Vagina (tissue), 2 donors: ENCODE measurements at places on chromosomes 5 and 9. TPM values are rescaled to one million over a fixed set of nuclear protein-coding genes. Genes with fewer than 3 reads are reported as not detected.

The NPR2 gene
- total RNA-seq, result 17.2 TPM

The CDC20B gene
- not detected for total RNA-seq

The CRHBP gene
- 5.9 TPM for total RNA-seq

The UTP15 gene
- 20.9 TPM for total RNA-seq

The OR1Q1 gene
- not detected for total RNA-seq

The RETREG1 gene
- total RNA-seq, result 27.7 TPM

The CD274 gene
- total RNA-seq, result 2.2 TPM

The C8G gene
- total RNA-seq, result not detected

The TAF11L5 gene
- not detected for total RNA-seq

GRCh38 chr5:171541341-171541776 lies 121.9 kb downstream of the FGF18 start:
- no peaks in the 10 kb centered on the region for H3K4me1 ChIP-seq
- H3K4me3 ChIP-seq, result no peak overlapping the region
- no peaks in the 10 kb centered on the region for H3K27me3 ChIP-seq
- H3K36me3 ChIP-seq, result no peaks in the 10 kb centered on the region
- DNase-seq, result peak; percentile 72

- H3K36me3 ChIP-seq, result no peaks in the 10 kb centered on the region
- H3K4me3 ChIP-seq, result no peak overlapping the region
- H3K27me3 ChIP-seq, result no peaks in the 10 kb centered on the region
- DNase-seq, result no peak
- H3K4me1 ChIP-seq, result no peaks in the 10 kb centered on the region
Observed at GRCh38 chr5:40554813-40555212, 124.9 kb upstream of the PTGER4 start.

DNA sequence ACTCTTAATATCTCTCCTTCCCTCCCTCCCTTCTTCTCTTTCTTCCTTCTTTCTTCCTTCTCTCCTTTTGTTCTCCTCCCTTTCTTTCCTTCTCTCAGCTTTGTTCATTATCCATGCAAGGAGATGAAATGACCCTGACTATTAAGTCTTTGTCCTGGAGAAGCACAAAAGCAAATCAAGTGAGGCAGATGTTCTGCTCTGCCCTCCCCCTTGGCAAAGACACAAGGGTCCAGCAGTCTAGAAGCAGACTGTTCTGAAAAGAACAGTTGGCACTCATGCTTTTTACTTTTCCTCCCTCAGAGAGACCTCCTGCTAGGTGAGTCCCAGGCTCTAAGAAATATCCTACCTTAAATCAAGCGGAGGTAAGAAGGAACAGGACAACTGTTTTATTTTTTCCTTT lies 1067.6 kb upstream of the DMAC1 start:
- H3K4me1 ChIP-seq, result no peaks in the 10 kb centered on the region
- no peak overlapping the region for H3K4me3 ChIP-seq
- no peaks in the 10 kb centered on the region for H3K27me3 ChIP-seq
- DNase-seq, result no peak

- no peaks in the 10 kb centered on the region for H3K36me3 ChIP-seq
- H3K4me1 ChIP-seq, result no peaks in the 10 kb centered on the region
- no peak for DNase-seq
- H3K27ac ChIP-seq, result no peak overlapping the region
- H3K27me3 ChIP-seq, result no peaks in the 10 kb centered on the region
Observed at GRCh38 chr5:24642022-24642421, 2.8 kb downstream of the CDH10 start.

- no peaks in the 10 kb centered on the region for H3K27me3 ChIP-seq
- no peak overlapping the region for H3K27ac ChIP-seq
- no peaks in the 10 kb centered on the region for H3K4me1 ChIP-seq
Observed at GRCh38 chr9:32965999-32966722, 35.3 kb downstream of the APTX start.

GRCh38 chr9:77949751-77950436 lies 81.7 kb downstream of the GNAQ start:
- H3K4me1 ChIP-seq, result peaks cover 86% of the 10 kb centered on the region
- H3K4me3 ChIP-seq, result no peak overlapping the region
- H3K36me3 ChIP-seq, result no peaks in the 10 kb centered on the region
- DNase-seq, result no peak
- no peaks in the 10 kb centered on the region for H3K27me3 ChIP-seq
- H3K27ac ChIP-seq, result no peak overlapping the region

GRCh38 chr5:78634634-78635033 lies 13.9 kb downstream of the LHFPL2 start:
- H3K27me3 ChIP-seq, result no peaks in the 10 kb centered on the region
- H3K36me3 ChIP-seq, result peaks cover 7% of the 10 kb centered on the region
- no peak overlapping the region for H3K4me3 ChIP-seq
- no peak overlapping the region for H3K27ac ChIP-seq
- peak; percentile 16 for DNase-seq

- H3K4me3 ChIP-seq, result no peak overlapping the region
- H3K36me3 ChIP-seq, result no peaks in the 10 kb centered on the region
- H3K27me3 ChIP-seq, result no peaks in the 10 kb centered on the region
- no peaks in the 10 kb centered on the region for H3K4me1 ChIP-seq
- DNase-seq, result no peak
Observed at GRCh38 chr5:174022384-174023095, 23.0 kb upstream of the NSG2 start.

- no peaks in the 10 kb centered on the region for H3K27me3 ChIP-seq
- H3K4me1 ChIP-seq, result no peaks in the 10 kb centered on the region
- no peak for DNase-seq
- H3K27ac ChIP-seq, result no peak overlapping the region
Observed at GRCh38 chr5:105931881-105932421, 1738.8 kb downstream of the EFNA5 start.

GRCh38 chr9:92780206-92780605 lies 15.6 kb upstream of the BICD2 start:
- no peak overlapping the region for H3K27ac ChIP-seq
- H3K4me1 ChIP-seq, result peaks cover 7% of the 10 kb centered on the region
- no peak overlapping the region for H3K4me3 ChIP-seq
- H3K36me3 ChIP-seq, result no peaks in the 10 kb centered on the region
- DNase-seq, result no peak

DNA sequence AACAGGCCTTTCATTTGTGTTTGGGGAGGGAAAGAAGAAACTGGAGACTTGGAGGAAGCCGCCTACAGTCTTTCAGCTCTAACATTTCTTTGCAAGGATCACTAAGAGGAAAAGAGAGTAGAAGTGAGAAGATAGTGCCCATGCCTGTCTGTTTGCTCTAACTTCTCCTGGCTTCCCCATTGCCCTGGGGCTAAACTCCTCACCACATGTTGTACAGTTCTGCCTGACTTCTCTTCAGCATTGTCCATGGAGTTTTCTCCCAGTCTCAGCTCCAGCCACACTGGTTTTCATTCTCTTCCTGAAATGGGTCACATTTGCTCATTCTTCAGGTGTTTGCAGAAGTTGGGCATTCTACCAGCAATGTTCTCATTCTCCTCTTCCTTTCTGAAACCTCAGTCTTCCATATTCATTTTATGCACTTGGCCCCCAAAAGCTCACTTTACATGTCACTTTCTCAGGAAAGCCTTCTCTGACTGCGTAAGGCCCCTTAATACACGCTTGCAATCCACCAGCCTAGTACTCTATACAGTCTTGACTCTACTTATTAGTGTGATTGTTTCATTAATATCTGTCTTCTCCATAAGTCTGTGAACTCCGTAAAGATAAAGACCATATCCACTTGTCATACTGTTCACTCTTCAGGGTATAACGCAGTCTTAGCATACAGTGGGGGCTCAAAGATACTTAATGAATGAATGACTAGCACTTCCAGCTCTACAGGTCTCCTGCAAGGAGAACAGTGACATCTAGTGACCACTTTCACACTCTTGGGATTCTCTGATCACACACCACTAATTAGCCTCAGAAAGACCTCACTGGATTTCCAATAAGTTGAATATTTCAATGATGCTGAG lies 40.2 kb upstream of the TRIM32 start:
- peak overlapping the region; percentile 10 for H3K27ac ChIP-seq
- DNase-seq, result no peak
- H3K4me1 ChIP-seq, result peaks cover 13% of the 10 kb centered on the region
- no peaks in the 10 kb centered on the region for H3K36me3 ChIP-seq
- no peak overlapping the region for H3K4me3 ChIP-seq

GRCh38 chr9:93699650-93700049 lies 123.3 kb downstream of the PHF2 start:
- no peak overlapping the region for H3K27ac ChIP-seq
- no peaks in the 10 kb centered on the region for H3K27me3 ChIP-seq
- H3K4me3 ChIP-seq, result no peak overlapping the region
- no peaks in the 10 kb centered on the region for H3K4me1 ChIP-seq

GRCh38 chr5:126263591-126264184 lies 159.5 kb upstream of the GRAMD2B start:
- no peak for DNase-seq
- no peak overlapping the region for H3K27ac ChIP-seq
- no peaks in the 10 kb centered on the region for H3K4me1 ChIP-seq
- H3K27me3 ChIP-seq, result no peaks in the 10 kb centered on the region
- no peaks in the 10 kb centered on the region for H3K36me3 ChIP-seq

DNA sequence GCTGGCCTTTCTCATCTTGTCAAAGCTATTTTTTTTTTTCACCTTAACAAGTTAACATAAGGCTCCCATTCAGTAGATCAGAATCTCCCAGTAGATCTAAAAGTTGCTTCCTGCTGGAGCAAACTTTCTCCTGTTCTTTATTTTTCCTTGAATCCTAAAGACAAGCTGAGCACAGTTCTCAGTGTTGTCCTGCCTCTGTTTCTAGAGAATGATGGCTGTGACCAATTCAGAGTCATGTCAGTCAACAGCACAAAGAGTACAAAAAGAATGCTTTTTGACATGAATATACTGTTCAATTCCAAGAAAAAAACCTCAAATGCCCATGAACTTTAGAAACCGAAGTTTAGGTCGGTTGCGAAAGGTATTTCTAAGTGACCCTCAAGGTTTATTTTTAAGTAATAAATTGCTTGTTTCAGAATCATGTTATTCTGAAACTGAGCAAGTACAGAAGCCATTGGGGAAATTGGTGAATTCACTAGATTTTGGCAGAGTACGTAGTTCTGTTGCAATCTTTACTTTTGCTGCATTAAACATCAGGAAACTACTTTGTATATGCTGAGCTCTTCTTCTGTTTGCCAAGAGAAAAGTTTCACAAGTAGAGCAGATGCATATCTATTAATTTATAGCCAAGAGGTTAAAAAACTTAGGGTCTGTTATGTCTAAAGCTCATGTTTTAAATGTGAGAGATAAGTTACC lies 161.7 kb upstream of the RPS23 start:
- H3K27me3 ChIP-seq, result no peaks in the 10 kb centered on the region
- no peak overlapping the region for H3K27ac ChIP-seq
- no peaks in the 10 kb centered on the region for H3K4me1 ChIP-seq
- H3K4me3 ChIP-seq, result no peak overlapping the region

- no peaks in the 10 kb centered on the region for H3K4me1 ChIP-seq
- no peak for DNase-seq
- H3K4me3 ChIP-seq, result no peak overlapping the region
- H3K27me3 ChIP-seq, result no peaks in the 10 kb centered on the region
Observed at GRCh38 chr9:95924987-95925386, 49.5 kb downstream of the ERCC6L2 start.

DNA sequence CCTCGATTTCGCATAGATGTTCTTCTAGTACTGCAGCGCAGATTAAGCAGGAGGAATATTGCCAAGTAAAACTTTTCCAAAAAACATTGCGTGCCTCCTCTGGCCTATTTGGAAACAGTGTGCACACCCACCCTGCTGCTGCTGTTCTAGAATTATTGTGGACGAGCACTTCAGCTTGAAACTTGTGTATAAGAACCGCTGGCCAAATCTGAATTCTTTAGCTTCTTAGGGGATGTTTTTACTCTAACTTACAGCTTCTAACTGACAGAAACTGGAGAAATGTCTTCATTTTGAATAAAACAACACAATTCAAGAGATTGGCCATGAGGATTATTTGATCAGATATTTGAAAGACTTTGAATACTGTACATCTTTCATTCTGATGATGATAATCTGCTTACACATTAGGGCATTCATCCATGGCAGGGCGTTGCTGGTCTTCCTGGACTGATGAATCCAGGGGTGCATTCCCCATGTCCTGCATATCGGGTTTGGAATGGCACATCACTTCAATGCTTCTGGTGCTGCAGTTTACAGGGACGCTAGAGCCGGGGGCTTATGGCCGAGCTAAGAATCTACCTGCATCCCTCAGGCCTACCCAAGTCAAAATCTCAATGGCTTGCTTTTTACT lies 6.5 kb downstream of the ADAMTS16 start:
- H3K27ac ChIP-seq, result no peak overlapping the region
- no peak overlapping the region for H3K4me3 ChIP-seq
- peak; percentile 20 for DNase-seq
- no peaks in the 10 kb centered on the region for H3K27me3 ChIP-seq
- H3K36me3 ChIP-seq, result no peaks in the 10 kb centered on the region
- H3K4me1 ChIP-seq, result no peaks in the 10 kb centered on the region

- no peaks in the 10 kb centered on the region for H3K27me3 ChIP-seq
- peaks cover 7% of the 10 kb centered on the region for H3K4me1 ChIP-seq
- DNase-seq, result no peak
- no peak overlapping the region for H3K27ac ChIP-seq
- no peak overlapping the region for H3K4me3 ChIP-seq
- no peaks in the 10 kb centered on the region for H3K36me3 ChIP-seq
Observed at GRCh38 chr9:69546265-69546664, 125.9 kb downstream of the APBA1 start.

DNA sequence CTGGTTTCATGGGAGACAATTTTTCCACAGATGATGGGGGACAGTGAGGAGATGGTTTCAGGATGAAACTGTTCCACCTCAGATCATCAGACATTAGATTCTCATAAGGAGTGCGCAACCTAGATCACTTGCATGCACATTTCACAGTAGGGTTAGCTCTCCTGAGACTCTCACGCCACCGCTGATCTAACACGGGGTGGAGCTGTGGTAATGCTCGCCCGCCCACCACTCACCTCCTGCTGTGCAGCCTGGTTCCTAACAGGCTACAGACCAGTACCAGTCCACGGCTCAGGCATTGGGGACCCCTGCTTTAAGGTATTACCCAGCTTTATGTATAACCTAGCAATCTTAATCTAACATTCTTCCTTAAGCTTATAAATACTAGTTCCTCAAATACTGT lies 35.6 kb downstream of the TTC39B start:
- DNase-seq, result no peak
- H3K4me3 ChIP-seq, result no peak overlapping the region
- H3K4me1 ChIP-seq, result no peaks in the 10 kb centered on the region
- H3K27ac ChIP-seq, result no peak overlapping the region

DNA sequence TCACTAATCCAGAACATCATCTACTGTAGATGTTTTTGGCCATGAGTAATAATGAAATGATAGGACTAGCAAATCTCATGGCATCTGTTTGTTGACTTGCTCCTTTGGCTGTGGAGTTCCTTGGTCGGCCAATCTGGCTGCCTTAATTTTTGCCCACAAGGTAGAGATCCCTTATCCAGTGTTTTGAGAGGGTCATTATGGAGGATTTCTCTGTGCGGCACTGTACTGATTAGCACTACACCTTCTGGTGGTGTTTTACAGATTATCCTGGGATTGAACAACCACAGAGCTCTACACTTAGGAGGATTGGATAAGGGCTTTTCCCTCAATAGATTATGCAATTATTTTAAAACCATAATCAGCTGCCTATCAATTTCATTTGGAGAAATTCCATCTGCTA lies 3.2 kb upstream of the ENHO start:
- H3K27ac ChIP-seq, result no peak overlapping the region
- no peak for DNase-seq
- no peak overlapping the region for H3K4me3 ChIP-seq
- no peaks in the 10 kb centered on the region for H3K27me3 ChIP-seq
- H3K4me1 ChIP-seq, result peaks cover 6% of the 10 kb centered on the region

GRCh38 chr5:148968311-148968710 lies 94.6 kb downstream of the SH3TC2 start:
- H3K27me3 ChIP-seq, result no peaks in the 10 kb centered on the region
- no peak overlapping the region for H3K4me3 ChIP-seq
- peak overlapping the region; percentile 2 for H3K27ac ChIP-seq
- peaks cover 47% of the 10 kb centered on the region for H3K4me1 ChIP-seq
- H3K36me3 ChIP-seq, result no peaks in the 10 kb centered on the region
- DNase-seq, result peak; percentile 71
